ENCODE measurements at places on chromosomes 2 and 18.

- no peak for DNase-seq
These were observed 52.2 kb upstream of the TGIF1 start for GRCh38 chr18:3397786-3398185.

DNA sequence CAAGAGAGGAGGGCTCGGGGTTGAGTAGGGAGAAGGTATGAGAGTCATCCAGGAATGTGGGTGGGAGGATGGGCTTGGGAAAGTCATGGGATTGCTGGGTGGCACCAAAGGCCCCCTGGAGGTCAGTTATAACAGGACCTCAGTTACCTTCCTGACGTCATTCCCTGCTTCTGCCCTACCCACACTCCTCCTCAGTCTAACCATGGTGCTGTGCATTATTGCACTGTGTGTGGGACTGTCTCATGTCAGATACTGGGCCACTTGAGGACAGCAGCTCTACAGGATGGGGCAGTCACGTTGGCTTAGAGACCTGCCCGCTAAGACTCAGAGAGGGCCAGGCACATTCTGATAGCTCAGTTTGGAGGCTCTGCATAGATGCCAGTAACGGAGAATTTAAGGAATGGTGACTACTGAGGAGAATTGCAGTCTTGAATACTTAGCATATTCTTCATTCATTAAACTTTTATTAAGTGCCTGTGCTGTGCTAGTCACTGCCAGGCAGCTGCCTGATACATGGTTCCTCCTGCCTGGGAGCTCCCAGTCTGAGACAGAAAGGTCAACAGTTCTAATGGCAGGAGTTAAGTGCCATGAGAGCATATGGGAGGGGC is 90.5 kb downstream of the LAMA3 start:
- no peak for DNase-seq

GRCh38 chr2:219031005-219031738 is 10.1 kb downstream of the CFAP65 start:
- no peak for DNase-seq

- DNase-seq, result no peak
These were observed 58.7 kb downstream of the PDCL3 start for GRCh38 chr2:100621371-100621951.

GRCh38 chr2:236896688-236897087 is 189.0 kb upstream of the COPS8 start:
- no peak for DNase-seq

DNA sequence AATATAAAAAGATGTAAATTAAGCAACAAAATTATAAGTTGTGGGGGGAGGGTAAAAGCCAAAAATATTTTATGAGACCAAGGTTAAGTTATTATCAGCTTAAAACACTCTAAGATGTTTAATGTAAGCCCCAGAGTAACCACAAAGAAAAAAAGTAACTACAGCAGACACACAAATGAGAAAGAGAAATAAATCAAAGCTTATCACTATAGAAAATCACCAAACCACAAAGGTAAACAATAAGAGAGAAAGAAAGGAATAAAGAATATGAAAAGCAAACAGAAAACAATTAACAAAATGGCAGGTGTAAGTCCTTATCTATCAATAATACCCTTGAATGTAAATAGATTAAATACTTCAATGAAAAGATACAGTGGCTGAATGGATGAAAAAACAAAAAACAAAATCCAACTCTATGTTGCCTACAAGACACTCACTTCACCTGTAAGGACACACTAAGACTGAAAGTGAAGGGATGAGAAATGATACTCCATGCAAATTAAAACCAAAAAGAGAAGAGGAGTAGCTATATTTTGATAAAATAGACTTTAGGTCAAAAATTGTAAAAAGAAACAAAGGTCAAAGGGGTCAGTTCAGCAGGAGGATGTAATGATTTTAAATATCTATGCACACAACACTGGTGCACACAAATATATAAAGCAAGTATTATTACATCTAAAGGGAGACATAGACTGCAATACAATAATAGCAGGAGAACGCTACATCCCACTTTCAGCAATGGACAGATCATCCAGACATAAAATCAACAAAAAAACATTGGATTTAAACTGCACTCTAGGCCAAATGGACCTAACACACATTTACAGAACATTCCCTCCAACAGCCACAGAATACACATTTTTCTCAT is 80.7 kb downstream of the PTPN2 start:
- DNase-seq, result no peak

GRCh38 chr2:157480182-157480961 is 36.5 kb upstream of the CYTIP start:
- DNase-seq, result peak; percentile 57

DNA sequence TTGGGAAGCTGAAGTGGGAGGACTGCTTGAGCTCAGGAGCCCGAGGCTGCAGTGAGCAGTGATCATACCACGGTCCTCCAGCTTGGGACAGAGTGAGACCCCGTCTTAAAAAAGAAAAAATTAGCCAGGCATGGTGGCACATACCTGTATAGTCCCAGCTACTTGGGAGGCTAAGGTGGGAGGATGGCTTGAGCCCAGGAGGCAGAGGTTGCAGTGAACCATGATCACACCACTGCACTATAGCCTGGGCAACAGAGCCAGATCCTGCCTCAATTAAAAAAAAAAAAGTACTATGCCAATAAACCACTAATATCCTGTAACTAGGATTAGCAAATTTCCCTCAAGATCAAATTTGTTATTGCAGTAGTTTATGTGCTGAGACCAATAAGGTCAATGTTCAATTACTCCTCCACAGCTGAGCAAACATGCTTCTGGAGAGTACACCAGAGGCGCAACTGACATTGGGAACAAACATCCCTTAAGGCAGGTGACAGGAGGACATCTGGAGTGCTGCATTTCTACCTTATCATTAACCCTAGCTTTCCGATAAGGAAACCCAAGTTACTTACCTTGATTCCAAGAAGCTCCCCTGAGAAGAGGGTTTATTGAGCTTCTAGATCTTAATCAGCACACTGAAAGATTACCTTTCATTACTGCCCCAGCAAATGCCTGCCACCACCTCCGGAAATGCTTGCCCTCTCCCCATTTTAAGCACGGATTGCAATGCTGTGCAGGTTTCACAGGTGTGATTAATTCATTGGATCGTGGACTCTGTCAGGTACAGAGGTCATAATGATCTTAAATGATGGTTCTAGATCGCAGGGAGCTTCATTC is 26.2 kb downstream of the MGAT4A start:
- DNase-seq, result no peak

GRCh38 chr2:218807626-218808025 is 24.0 kb downstream of the PRKAG3 start:
- DNase-seq, result no peak

DNA sequence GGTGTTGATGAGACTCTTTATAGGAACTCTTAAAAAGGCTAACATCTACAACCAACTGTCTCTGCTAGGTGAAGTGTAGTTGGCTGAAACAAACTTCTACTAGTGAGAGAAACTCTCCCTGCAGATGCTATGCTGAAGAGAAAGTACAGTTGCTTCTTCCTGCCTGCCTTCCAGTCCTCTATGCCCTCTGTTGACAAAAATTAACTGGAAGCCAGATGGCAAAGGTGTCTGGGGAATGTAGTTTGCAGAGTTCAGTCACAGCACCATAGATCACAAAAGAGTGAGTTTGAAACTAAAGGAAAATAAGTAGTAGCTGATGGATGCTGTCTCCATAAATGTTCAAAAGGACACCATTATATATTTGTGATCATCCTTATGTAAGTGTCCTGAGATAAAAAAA is 958.8 kb upstream of the NRXN1 start:
- DNase-seq, result no peak

- DNase-seq, result no peak
These were observed 171.5 kb downstream of the CELF4 start for GRCh38 chr18:37393945-37394609.

DNA sequence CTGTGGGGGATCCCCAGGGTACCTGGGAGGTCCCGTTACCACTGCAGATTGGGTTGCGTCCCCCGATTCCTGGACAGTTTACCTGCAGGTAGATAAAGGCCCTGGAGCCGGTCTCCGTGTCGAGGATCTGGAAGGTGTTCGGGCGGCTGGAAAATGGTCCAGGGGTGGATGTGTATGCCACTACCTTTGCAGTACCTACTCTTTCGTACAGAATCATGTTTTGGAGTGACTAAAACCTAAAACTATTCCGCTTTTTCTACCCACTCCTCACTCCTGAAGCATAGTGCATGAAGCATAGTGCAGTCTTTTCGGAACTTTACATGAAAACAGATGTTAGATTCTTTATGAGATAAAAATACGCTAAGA is 418 bp downstream of the WDR75 start:
- DNase-seq, result no peak

GRCh38 chr2:113007250-113007649 is 2.0 kb downstream of the IL36A start:
- DNase-seq, result no peak

DNA sequence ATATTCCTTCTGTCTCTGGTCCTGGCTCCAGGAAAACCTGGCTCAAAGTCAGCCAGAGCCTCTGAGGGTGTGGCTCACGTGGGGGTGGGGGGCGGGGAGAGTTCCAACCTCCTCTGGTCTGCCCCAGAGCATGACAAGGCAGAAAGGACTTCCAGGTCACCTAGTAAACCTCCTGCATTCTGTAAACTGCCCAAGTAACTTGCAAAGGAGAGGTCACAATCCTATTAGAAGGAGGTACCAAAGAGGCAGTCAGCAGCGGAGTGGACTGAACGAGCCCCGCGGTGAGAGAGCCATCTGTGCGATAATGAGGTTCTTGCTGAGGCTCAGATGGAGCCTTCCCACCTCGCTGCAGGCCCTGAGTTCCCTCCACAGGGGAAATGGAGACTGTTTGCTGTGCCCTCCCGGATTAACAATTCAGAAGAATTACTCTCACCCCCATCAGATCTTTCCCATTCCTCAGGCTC is 58.9 kb upstream of the GATA6 start:
- no peak for DNase-seq

DNA sequence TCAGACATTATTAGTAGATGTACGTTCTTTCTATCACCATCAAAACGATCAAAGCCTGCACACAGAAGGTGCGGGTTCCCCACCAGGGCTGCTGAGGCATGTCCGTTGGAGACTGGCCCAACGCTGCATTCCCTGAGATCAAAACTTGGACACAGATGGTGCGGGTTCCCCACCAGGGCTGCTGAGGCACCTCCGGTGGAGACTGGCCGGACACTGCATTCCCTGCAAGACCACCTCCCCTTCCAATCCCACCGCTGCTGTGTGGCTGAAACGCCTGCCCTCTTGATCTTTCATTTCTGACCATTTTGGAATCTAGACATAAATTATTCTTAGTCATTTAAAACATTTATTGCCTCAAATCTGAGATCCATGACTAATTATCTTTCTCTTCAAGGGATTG is 254.2 kb upstream of the SALL3 start:
- no peak for DNase-seq

- no peak for DNase-seq
These were observed 184.8 kb upstream of the KLHL29 start for GRCh38 chr2:23200068-23200786.

- no peak for DNase-seq
These were observed 57.3 kb upstream of the CREB1 start for GRCh38 chr2:207472343-207473048.

- no peak for DNase-seq
These were observed 12.8 kb downstream of the MTA3 start for GRCh38 chr2:42581257-42581656.

GRCh38 chr2:240013343-240013742 is 11.8 kb downstream of the NDUFA10 start:
- DNase-seq, result no peak

DNA sequence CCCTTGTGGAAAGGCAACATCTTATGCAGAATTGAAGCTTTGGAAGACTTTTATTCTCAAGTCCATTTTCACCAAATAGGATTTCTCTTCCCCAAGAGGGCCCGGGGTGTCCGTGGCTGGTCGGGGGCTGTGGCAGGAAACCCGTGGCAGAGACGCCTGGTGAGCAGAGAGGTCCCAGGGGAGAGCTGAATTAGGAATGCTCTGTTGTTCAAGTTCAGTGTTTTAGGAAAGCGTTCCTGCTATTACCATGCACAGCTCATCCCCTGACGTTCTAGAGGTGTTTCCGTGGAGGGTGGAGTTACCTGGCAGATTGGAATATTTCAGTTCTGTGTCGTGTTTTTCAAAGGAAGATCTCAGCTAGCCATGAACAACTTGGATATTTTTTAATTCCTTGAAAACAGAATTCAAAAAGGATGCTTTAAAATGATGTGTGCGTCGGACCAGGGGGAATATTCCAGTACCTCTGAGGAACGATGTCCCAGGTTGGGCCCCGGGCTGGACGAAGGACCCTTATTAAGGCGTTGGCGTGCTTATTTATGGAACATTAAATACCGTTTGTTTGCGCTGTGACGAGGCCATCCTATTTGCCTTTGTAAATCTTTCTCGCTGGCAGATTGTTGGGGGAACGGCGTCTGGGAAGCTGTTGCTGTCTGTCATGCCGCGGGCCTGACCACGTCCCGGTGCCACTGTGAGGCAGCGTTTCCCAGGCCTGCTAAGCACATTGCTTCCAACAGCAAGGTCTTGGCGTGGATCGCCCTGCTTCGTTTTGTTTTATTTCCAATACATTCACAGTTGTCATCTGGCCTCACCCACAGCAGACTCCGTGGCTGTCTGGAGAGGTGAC is 8.2 kb downstream of the NFATC1 start:
- no peak for DNase-seq

- DNase-seq, result no peak
These were observed 166.7 kb downstream of the MEIS1 start for GRCh38 chr2:66601624-66602023.

DNA sequence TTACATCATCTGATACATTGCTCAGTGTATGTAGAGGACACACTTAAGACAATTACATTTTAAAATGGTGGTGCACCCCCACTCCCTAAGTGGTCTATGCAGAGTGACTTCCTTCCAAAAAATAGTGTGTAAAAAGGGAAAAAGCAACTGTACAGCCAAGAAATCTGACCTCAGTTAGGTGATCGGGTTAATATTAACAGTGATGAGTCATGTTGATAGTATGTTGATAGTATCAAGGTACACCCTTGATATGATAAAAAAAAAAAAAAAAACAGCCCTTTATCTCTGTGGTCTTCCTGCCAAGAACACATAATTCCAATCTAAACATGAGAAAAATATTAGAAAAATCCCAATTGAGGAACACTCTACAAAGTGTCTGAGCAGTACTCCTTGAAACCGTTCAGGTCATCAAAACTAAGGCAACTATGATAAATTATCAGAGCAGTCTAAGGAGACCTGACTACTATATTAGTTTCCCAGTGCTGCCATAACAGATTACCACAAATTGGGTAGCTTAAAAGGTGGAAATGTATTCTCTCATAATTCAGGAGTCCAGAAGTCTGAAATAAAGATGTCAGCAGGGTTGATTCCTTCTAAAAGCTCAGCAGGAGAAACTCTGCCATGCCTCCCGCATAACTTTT is 171.9 kb downstream of the ARHGAP28 start:
- no peak for DNase-seq

- no peak for DNase-seq
These were observed 208.4 kb upstream of the LRP1B start for GRCh38 chr2:142339261-142339660.

DNA sequence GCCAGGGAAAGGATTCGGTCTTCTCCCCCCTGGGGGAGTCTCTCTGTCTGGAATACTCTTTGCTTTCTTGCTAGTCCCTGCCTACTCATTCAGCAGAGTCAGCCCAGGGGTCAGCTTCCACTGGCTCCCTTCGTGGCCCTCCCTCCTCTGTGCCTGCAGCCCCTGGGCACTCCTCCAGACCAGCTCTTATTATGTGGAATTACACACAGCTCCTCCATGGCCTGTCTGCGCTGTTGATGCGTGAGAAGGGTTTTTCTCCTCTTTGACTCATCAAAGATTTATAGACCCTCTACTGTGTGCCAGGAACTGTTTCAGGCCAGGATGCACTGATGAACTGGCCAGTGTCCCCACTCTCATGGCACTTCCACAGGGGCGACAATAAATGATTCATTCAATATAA is 44.4 kb downstream of the ST8SIA5 start:
- no peak for DNase-seq
